CMK (cell line): ENCODE measurements at places on chromosomes 3 and 15.

GRCh38 chr3:138513090-138513843 is 78.9 kb downstream of the ESYT3 start:
- DNase-seq: no peak

DNA sequence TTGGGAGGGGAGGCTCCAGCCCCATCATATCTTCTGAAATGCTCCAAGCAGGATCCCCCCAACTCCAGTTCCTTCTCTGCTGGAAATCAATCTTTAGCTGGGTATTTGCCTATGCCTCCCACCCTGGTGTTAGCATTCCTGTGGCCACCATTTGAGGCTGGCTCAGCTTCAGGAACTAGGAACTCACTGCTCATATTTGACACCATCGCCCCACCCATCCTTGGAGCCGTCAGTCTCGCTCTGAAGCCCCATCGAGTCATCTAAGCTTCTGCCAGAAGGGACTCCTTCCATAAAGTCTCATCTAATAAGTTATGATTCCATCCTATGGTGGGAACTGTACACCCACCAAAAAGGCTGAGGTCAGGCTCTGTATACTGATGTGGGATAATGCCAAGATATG is 26.4 kb downstream of the PRKCD start:
- DNase-seq: no peak

DNA sequence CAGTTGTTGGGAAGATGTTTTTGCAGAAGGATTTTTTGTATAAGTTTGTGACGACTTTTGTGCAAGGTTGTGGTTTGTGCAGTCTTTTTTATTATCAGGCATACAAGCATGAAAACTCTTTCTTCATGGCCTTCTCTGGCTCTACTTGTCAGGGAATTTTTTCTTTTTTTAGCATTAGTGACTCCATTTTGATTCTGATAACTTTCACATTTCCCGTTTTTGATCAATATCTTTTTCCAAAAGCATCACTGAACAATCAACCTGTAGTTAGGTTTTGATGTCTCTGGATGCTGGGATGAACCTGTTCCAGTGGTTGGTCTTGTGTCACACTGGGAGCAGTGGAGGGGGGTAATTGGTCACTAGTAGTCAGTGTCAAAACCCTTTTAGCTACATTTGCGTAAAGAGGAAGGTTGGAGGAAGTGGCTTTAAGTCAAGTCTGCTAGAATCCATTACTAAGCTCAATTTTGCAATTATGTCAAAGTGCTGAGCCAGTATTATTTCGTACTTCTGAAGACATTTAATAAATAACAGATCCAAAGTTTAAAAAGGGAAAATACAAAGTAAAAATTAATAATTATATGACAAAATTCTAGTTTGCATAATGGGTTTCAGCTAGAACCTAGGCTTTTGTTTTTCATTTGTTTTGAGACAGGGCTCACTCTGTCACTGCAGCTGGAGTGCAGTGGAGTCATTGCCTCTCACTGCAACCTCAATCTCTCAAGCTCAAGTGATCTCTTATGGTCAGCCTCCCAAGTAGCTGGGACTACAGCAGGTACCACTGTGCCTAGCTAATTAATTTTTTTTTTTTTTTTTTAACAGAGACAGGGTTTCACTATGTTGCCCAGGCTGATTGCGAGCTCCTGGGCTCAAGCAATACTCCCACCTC is 18.8 kb upstream of the CFAP161 start:
- no peak for DNase-seq

- no peak for DNase-seq
Measured at GRCh38 chr15:59002418-59002859, 15.0 kb downstream of the RNF111 start.

DNA sequence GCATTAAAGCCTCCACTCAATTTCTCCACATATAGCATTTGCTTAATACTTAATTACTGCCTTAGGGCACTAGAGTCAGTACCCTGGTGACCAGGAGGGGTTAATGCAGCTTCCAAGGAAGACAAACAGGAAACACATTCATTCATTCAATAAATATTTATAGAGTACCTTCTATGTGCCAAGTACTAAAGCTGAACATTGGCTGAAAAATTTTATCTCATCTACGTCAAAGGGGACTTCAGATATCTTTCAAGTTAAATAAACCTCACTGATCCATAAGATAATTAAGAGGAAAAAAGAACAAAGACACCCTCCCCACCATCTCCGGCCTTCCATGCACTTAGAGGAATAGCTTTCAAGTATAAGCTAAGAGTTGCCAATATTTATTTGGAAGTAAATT is 156.9 kb upstream of the PRICKLE2 start:
- DNase-seq: no peak

DNA sequence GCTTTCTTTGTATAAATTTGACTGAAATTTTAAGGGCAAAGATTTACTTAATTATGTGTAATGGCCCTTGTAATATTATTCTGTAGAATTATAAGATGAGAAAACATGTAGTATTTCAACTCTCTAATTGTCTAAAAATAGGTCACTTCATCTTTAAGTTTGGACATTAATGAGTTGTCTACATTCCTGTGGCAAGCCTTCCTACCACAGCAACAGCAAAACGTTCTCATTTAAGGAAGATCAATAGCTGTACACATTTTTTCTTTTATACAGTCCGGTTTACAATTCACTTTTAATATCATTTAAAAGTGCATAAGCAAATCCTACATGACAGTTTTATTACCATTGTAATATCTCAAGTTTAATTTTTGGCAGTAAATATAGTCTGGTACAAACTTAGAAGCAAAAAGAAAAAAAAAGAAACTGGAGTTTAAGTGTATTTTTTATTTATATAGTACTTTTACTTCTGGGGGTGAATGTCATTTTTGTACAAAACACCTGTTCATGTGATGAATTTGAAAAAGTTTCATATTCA is 501.8 kb downstream of the ZPLD1 start:
- no peak for DNase-seq

- DNase-seq: no peak
Measured at GRCh38 chr3:142889212-142890014, 530 bp upstream of the PCOLCE2 start.

DNA sequence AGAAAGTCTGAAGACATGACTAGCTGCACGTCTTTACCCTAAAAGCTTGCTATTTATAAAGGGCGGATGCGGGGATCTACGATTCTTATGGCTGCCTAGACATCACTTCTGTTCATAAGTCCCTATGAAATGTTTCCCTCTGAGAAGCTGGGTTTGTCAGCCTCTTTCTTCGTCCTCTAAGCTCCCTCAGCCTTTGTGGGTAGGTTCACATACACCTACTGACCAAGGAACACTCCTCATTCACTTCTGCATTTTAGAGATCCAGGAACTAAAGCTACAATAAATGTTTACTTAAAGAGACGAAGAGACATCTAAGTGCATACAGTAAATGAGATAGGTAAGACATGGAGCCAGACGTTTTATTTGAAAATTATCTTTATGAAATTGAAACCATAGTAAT is 16.7 kb upstream of the RAMAC start:
- DNase-seq: no peak

DNA sequence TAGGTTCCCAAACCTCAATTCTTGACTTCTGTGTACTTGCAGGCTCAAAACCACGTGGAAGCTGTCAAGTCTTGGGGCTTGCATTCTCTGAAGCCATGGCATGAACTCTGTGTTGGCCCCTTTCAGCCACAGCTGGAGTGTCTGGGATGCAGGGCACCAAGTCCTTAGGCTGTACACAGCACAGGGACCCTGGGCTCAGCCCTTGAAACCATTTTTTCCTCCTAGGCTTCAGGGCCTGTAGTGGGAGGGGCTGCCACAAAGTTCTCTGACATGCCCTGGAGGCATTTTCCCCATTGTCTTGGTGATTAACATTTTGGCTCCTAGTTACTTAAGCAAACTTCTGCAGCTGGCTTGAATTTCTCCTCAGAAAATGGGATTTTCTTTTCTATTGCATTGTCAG is 135.4 kb downstream of the ATG7 start:
- no peak for DNase-seq

- peak; percentile 27 for DNase-seq
Measured at GRCh38 chr3:46607603-46608028, 4.7 kb upstream of the FAM240A start.

GRCh38 chr3:143351895-143352608 is 232.5 kb downstream of the CHST2 start:
- DNase-seq: no peak

DNA sequence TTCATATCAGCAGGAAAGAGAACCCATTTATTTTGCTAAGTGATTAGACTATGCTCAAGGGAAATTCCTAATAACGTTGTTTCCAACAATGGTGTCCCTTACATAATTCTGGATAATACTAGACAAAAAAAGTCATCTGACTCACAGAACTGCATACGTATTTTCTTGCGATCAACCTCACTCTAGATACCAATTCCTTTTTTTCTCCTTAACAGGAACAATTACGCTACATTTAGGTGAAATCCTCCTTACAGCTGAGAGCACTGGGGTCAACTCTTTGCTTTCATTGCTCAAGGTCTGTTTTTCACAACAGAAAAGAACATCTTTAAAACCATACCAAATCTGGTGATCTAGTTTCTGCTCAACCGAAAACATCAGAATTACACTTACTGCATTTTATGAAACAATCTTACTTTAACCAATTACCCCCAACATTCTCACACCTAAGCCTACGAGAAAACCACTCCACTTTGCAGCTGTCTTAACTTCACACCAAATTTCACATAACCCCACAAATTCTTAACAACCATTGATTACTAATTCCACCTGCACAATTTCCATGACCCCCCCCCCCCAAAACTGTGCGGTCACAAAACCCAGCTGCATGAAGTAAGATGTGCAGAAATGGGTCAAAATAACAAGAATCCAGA is 61.2 kb upstream of the ICE2 start:
- no peak for DNase-seq

- no peak for DNase-seq
Measured at GRCh38 chr3:146715170-146715569, 110.0 kb upstream of the PLSCR5 start.

DNA sequence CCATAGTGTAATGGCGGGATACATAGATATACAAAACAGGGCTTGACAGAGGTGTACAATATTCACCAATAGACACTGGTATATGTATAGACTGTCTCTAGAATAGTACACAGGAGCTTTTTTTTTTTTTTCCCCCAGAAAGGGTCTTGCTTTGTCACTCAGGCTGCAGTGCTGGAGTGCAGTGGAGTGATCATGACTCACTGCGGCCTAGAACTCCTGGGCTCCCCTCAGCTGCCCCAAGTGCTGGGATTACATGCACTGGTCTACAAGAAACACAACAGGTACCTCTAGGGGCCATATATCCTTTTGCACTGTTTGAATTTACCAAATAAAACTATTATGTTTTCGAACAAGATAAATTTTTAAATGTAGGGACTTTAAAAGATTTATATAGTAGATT is 12.3 kb downstream of the RHOA start:
- no peak for DNase-seq

DNA sequence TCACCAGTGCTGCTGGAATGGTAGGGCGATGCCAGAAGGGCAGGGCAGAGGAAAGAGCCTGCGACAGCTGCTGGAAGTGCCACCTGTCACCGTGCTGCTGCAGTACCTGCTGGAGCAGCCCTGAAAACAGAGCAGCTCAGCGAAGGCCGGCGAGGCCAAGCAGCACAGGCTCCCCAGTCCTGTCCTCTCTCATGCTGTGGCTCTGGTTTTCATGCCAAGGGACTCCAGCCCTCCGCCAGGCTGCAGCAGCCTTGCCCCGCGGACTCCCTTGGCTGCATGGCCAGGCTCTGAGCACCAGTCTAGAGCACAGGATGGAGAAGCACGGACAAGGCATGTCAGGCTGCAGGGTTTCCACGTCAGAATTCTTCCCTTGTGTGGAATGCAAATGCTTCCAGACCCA is 43.9 kb downstream of the ADCY5 start:
- DNase-seq: no peak

- no peak for DNase-seq
Measured at GRCh38 chr3:65627062-65627461, 411.7 kb downstream of the MAGI1 start.

DNA sequence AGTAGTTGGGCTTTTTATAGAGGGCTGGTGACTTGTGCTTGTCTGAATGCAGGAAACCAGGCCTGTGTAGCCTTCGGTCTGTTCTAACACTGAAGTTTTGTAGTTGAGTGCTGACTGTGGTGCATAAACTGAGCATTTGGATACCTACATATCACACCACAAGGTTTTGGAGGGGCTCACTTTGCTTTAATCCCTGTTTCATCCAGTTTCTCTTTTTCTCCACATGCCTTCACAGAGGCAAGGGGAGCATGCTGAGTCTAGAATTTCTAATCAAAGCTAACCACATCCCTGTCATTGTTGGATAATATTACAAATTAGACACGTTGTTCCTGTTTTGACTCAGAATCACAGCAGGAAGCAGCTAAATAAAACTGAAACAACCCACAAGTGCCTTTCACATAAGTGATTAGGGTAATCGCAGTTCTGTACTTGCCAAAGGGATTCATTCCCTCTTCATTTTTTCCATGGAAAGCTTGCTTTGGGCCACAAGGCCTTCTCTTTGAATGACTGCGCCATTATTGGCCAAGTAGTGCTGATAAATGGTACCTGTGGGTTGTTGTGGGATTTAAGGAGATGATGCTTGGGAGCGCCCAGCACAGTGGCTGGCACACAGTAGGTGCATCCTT is 48.9 kb downstream of the TGFBR2 start:
- DNase-seq: no peak
